ENCODE measurements at places on chromosomes 12 and 14. TPM values are rescaled to one million over a fixed set of nuclear protein-coding genes. Genes with fewer than 3 reads are reported as not detected.
A peak's percentile ranks its signal among the peaks of the same experiment; 100 is the strongest.

- no peak overlapping the region for H3K27ac ChIP-seq
- no peak for DNase-seq
- H3K27me3 ChIP-seq = no peaks in the 10 kb centered on the region
- H3K4me3 ChIP-seq = no peak overlapping the region
These were observed 41.9 kb downstream of the DCP1B start for GRCh38 chr12:1962051-1963020.

- H3K4me3 ChIP-seq = no peak overlapping the region
- H3K27ac ChIP-seq = no peak overlapping the region
- no peak for DNase-seq
- H3K27me3 ChIP-seq = no peaks in the 10 kb centered on the region
- peaks cover 13% of the 10 kb centered on the region for H3K36me3 ChIP-seq
These were observed 14.3 kb downstream of the SCARB1 start for GRCh38 chr12:124849382-124849781.

DNA sequence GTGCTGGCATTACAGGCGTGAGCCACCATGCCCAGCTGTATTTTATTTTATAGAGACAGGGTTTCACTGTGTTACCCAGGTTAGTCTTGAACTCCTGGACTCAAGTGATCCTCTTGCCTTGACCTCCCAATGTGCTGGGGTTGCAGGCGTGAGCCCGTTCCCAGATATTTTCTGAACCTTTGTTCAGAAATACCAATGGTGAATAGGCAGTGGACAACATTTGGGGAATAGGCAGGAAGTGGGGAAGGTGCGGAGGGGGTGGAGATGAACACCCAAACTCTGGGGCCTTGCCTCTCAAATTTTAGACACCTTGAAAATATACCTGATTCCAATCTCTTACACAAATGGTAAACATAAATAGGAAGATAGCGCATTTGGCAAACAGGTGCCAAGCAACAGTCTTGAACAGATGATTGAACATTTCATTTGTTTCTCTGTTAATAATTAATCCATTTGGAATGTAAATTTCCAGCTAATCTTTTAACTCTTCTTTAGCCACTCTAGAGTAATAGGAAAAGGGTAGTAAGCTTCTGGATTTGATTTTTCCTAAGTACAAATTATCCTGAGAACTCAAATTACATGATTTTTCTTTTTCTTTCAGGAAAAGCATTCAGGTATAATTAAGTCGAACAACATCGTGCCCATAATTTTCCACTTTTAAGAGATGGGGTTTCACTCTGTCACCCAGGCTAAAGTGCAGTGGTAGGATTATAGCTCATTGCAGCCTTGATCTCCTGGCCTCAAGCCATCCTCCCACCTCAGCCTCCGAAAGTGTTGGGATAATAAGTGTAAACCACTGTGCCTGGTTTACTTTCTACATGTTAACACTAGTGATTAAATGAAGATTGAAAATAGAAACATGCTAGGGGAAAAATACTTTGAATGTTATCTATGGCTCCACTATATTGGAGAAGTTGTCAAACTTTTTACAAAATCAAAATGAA lies 22.9 kb upstream of the RNF34 start:
- DNase-seq = no peak
- no peak overlapping the region for H3K4me3 ChIP-seq
- H3K4me1 ChIP-seq = no peaks in the 10 kb centered on the region
- H3K36me3 ChIP-seq = no peaks in the 10 kb centered on the region
- H3K27me3 ChIP-seq = peaks cover 2% of the 10 kb centered on the region

GRCh38 chr14:39322807-39323206 lies 89.1 kb downstream of the MIA2 start:
- H3K36me3 ChIP-seq = peaks cover 26% of the 10 kb centered on the region
- H3K4me3 ChIP-seq = no peak overlapping the region
- H3K27me3 ChIP-seq = no peaks in the 10 kb centered on the region
- DNase-seq = no peak
- H3K4me1 ChIP-seq = no peaks in the 10 kb centered on the region

DNA sequence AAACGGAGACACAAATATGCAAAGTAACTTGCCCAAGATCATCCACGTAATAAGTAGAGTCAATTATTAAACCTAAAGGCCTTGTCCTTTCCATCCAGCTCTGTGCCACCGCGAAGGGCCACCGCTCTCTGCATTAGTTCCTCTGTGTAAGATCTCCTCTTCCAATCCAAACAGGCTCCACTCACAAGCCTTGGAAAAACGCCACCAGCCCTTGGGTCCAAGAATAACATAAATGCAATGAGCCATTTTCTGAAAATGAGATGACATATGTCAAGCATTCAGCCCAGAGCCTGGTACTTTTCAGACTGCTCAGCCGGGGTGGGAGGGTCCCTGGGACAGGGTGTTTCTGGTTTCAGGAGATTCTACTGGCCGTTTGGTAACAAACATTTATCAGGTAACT lies 30.0 kb downstream of the DGLUCY start:
- no peaks in the 10 kb centered on the region for H3K27me3 ChIP-seq
- DNase-seq = no peak
- peaks cover 49% of the 10 kb centered on the region for H3K4me1 ChIP-seq

- no peaks in the 10 kb centered on the region for H3K4me1 ChIP-seq
- H3K4me3 ChIP-seq = no peak overlapping the region
- H3K36me3 ChIP-seq = no peaks in the 10 kb centered on the region
- no peak for DNase-seq
These were observed 39.8 kb downstream of the CACNA2D4 start for GRCh38 chr12:1878695-1879094.

DNA sequence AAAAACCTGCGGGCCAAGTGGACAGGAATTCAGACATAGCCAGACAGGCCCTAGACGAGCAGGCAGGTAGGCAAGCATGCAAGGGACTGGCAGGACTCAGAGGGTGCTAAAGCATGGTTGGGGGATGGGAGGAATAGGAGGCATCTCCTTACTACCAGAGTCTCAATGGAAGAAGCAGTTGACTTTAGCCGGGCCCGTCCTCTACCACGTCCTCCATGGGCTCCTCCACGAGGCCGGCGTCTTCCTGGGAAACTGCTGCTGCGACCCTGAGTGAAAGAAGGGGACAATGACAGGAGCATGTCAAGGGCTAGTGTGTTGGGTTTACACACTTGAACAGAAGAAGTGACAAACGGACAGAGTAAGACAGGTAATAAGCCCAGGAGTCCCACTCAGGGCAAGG lies 11.6 kb downstream of the KMT2D start:
- H3K27ac ChIP-seq = no peak overlapping the region
- H3K36me3 ChIP-seq = peaks cover 72% of the 10 kb centered on the region
- H3K4me1 ChIP-seq = no peaks in the 10 kb centered on the region

BHLHE41 gene
- not detected for total RNA-seq

DNA sequence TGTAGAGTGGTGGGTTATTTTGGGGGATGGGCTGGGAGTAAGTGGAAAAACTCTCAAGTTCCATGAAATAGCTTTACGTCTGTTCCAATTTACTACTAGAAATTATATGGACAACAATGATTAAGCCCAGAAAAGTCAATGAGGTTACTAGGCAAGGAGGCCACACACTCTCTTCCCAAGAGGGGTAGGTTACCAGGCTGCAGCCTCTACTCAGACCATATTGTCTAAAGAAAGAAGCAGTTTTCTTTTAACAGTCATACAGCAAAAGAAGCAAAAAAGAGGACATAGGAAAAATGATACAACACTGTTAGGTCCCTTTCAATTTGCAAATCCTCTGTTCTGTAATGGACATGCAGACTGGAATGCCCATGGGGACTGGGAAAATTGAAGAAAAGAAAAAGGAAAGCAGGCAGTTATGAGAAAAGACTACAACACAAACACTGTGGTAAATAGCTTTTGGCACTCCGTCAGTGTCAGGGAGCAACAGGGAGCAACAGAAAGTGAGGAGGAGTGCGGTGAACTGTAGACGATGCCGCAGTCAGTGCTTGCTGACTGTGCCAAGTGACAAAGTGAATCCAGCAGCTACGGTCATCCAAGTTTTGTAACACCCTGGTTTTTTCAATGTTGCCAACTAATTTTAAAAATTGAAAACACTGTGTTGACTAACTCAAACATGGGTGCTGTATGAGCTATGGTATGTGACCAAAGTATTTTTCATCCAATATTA lies 39.8 kb upstream of the HMGA2 start:
- H3K27ac ChIP-seq = no peak overlapping the region
- peaks cover 9% of the 10 kb centered on the region for H3K27me3 ChIP-seq
- H3K36me3 ChIP-seq = no peaks in the 10 kb centered on the region
- no peak overlapping the region for H3K4me3 ChIP-seq
- DNase-seq = no peak

DNA sequence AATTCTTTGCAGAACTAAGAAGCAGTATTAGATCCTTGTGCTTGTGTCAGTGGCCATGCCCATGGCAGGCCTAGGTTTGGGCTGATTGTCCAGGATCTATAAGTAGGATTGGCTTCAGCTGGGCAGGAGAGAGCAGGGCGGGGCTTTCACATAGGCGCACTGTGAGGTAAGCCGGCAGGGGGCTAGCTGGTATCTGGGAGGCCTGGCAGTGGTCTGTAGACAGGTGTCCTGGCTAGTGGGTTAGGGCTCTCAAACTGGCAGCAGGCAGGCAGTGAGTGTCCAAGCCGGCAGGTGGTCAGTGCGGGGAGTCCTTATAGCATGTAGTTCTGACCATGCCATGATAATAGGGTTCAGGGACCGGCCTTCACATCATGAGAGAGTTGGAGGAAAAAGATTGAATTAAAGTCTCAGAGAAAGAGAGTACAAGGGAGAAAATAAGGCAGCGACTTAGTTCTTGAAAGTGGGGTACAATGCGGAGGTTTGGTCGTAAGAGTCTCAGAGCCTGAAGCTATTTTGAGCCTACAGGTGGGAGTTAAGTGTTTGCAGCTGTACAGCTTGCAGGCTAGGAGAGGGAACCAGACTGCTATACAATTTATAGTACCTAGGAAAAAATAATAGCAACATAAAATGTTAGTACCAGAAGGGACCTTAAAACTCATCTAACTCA lies 137.4 kb downstream of the TPH2 start:
- H3K27me3 ChIP-seq = no peaks in the 10 kb centered on the region
- H3K27ac ChIP-seq = no peak overlapping the region
- DNase-seq = no peak

DNA sequence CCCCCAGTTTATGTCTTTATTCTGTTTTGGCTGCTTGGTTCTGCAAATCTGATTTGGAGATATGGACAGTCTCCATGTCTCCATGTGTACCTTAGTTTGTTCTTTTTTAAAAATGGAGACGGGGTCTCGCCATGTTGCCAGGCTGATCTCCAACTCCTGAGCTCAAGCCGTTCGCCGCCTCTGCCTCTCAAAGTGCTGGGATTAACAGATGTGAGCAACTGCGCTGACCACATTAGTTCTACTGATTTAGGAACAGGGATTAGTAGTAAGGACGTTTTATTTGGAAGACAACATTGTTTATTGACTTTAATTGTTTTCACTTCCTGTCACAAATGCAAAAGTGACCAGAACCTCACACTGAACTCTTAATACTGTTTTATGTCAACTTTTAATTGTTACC lies 14.7 kb downstream of the AEBP2 start:
- H3K4me1 ChIP-seq = peaks cover 84% of the 10 kb centered on the region
- DNase-seq = no peak
- no peaks in the 10 kb centered on the region for H3K27me3 ChIP-seq
- H3K4me3 ChIP-seq = no peak overlapping the region

DNA sequence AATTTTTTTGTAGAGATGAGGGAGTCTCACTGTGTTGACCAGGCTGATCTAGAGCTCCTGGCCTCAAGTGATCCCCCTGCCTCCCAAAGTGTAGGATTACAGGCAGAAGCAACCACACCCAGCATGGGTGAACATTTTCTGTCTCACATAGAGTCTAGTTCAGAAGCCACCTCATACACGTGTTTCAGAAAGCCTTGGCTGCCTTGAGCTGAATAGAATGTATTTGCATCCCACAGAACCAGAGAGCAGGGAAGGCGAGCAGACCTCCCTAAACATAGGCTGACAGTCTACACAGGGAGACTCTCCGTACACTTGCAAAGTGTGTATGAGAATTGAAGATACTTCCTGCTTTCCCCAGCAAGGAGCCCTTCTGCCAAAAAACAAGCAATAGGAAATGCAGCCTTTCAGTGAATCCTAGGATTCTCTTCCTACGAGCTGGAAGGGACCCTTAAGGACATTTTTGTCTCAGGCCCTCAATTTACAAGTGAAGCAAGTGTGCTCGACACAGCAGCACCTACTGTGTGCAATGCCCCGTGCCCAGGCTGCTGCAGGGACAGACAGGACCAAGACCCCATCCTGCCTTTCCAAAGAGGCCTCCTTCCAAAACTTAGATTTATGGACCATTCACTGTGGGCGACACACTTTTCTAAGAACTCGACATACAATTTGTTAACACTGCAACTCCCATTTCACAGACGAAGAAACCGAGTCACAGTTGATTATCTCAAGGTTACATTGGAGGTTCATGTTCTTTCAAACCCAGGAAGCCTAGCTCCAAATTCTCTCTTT lies 11.2 kb downstream of the NUAK1 start:
- H3K4me3 ChIP-seq = no peak overlapping the region
- DNase-seq = no peak
- H3K4me1 ChIP-seq = no peaks in the 10 kb centered on the region
- no peaks in the 10 kb centered on the region for H3K36me3 ChIP-seq
- peaks cover 14% of the 10 kb centered on the region for H3K27me3 ChIP-seq

- H3K4me3 ChIP-seq = no peak overlapping the region
- no peak for DNase-seq
- peaks cover 27% of the 10 kb centered on the region for H3K36me3 ChIP-seq
- peaks cover 6% of the 10 kb centered on the region for H3K4me1 ChIP-seq
These were observed 11.4 kb downstream of the AGAP2 start for GRCh38 chr12:57726884-57727757.

GRCh38 chr12:31318657-31319269 lies 7.2 kb downstream of the SINHCAF start:
- H3K4me3 ChIP-seq = peak overlapping the region; percentile 100
- H3K27ac ChIP-seq = peak overlapping the region; percentile 99
- DNase-seq = no peak
- H3K4me1 ChIP-seq = peaks cover 76% of the 10 kb centered on the region

- no peak for DNase-seq
- peaks cover 63% of the 10 kb centered on the region for H3K4me1 ChIP-seq
- no peak overlapping the region for H3K27ac ChIP-seq
- H3K4me3 ChIP-seq = no peak overlapping the region
- no peaks in the 10 kb centered on the region for H3K27me3 ChIP-seq
These were observed 5.0 kb downstream of the OSBPL8 start for GRCh38 chr12:76554405-76555230.

DNA sequence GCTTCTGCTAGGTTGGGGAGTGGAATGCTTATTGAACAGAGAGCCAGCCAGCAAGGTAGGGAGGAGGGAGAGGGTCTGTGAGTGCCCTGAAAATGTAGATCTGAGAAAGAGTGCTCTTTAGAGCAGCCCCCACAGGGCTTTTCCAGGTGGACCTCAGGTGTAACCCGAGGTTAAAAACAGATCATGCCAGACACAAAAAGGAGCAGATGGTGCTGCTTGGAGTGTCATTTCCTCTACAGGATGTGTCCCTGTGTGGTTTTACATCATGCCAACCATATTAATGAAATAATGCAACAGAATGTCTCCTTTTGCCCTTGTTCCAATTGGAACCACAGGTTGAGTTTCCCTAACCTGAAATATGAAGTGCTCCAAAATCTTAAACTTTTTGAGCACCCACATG lies 6.4 kb downstream of the SUSD6 start:
- H3K27ac ChIP-seq = peak overlapping the region; percentile 92
- no peak for DNase-seq
- peaks cover 90% of the 10 kb centered on the region for H3K4me1 ChIP-seq
- H3K27me3 ChIP-seq = no peaks in the 10 kb centered on the region
- peaks cover 51% of the 10 kb centered on the region for H3K36me3 ChIP-seq
- no peak overlapping the region for H3K4me3 ChIP-seq
